ENCODE measurements at places on chromosomes 12 and 14. TPM values are rescaled to one million over a fixed set of nuclear protein-coding genes. Genes with fewer than 3 reads are reported as not detected.

DNA sequence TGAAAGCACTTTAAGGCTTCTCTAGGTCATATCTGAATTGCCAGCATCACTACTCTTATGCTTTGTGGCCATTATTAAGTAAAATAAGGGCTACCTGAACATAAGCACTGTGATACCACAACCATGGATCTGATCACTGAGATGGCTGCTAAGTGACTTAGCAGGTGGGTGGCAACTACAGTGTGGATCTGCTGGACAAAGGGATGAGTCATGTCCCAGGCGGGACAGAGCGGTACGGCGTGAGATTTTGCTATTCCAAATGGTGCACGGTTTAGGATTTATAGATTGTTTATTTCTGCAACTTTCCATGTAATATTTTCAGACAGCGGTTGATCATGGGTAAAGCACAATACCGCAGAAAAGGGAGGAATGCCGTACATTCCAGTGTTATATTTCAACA lies 39.4 kb downstream of the MLXIP start:
- no peak overlapping the region for H3K4me3 ChIP-seq
- DNase-seq: no peak
- H3K36me3 ChIP-seq: peaks cover 33% of the 10 kb centered on the region

GRCh38 chr12:99454539-99455172 lies 192.9 kb upstream of the GARIN6 start:
- no peaks in the 10 kb centered on the region for H3K36me3 ChIP-seq
- no peak overlapping the region for H3K27ac ChIP-seq
- H3K27me3 ChIP-seq: no peaks in the 10 kb centered on the region

GRCh38 chr14:55138091-55138490 lies 9.0 kb downstream of the LGALS3 start:
- no peak overlapping the region for H3K27ac ChIP-seq
- DNase-seq: no peak
- no peak overlapping the region for H3K4me3 ChIP-seq
- H3K36me3 ChIP-seq: peaks cover 6% of the 10 kb centered on the region
- H3K27me3 ChIP-seq: no peaks in the 10 kb centered on the region
- no peaks in the 10 kb centered on the region for H3K4me1 ChIP-seq

DNA sequence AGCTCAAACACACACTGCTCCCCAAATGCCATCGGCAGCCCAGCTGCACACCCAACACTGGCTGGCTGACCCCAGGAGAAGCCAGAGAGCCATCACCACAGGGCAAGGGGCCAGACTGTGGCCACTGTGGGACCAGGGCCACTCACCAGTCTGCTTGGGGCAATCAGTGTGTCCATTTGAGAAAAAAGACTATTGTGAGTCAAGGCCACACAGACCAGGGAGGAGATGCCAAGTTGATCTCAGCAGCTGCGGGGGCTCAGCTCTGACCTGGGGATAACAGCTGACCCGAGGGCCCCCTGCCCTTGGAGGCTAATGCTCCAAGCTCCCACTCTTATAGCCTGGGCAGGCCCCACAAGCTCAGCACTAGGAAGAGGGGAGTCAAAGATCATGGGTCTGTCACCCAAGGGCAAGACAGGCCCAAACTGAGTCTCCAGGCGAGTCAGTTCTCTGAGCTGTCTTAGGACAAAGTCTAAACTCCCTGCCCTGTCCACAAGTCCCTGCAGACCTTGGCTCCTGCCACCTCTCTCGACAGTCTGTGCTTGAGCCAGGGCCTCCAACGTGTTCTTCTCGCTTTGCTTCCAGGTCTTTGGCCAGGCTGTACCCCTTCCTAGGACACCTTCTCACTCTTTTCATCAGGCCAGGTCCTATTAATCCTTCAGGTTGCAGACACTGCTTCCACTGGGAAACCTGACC lies 30.1 kb upstream of the PNMA1 start:
- no peaks in the 10 kb centered on the region for H3K27me3 ChIP-seq
- peaks cover 36% of the 10 kb centered on the region for H3K36me3 ChIP-seq
- H3K4me1 ChIP-seq: peaks cover 81% of the 10 kb centered on the region
- H3K4me3 ChIP-seq: no peak overlapping the region
- DNase-seq: no peak

- no peak for DNase-seq
- no peak overlapping the region for H3K27ac ChIP-seq
- peaks cover 5% of the 10 kb centered on the region for H3K4me1 ChIP-seq
- no peak overlapping the region for H3K4me3 ChIP-seq
These were observed 4.1 kb downstream of the TNFAIP2 start for GRCh38 chr14:103127356-103127755.

GRCh38 chr12:2169940-2170339 lies 117.2 kb downstream of the CACNA1C start:
- H3K36me3 ChIP-seq: no peaks in the 10 kb centered on the region
- no peak for DNase-seq
- H3K27ac ChIP-seq: no peak overlapping the region
- no peaks in the 10 kb centered on the region for H3K27me3 ChIP-seq
- no peaks in the 10 kb centered on the region for H3K4me1 ChIP-seq
- no peak overlapping the region for H3K4me3 ChIP-seq

- DNase-seq: no peak
- peaks cover 3% of the 10 kb centered on the region for H3K36me3 ChIP-seq
- no peaks in the 10 kb centered on the region for H3K4me1 ChIP-seq
- no peak overlapping the region for H3K27ac ChIP-seq
These were observed 1.5 kb upstream of the GPX2 start for GRCh38 chr14:64944041-64944440.

- H3K4me1 ChIP-seq: no peaks in the 10 kb centered on the region
- no peak overlapping the region for H3K27ac ChIP-seq
- H3K4me3 ChIP-seq: no peak overlapping the region
These were observed 16.6 kb downstream of the KICS2 start for GRCh38 chr12:64205542-64205941.

DNA sequence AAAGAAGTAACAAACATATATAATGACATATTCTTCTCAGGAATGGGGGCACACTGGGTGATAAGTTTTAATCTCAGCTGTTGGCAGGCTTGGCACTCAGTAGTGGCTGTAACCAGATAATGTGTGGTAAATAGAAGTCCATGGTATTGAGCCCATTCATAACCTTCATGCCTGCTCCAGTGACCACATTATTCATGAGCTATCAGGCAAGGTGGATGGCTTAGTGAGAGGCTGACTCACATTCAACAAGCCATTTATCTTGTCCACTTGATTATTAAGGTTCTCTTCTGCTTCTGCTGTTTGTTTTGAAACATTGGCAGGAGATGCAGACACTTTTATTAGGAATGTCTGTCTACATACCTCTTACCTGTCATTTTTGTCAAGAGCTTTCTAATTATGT lies 950.4 kb upstream of the LRFN5 start:
- DNase-seq: no peak
- H3K27me3 ChIP-seq: no peaks in the 10 kb centered on the region

GRCh38 chr12:116620124-116620491 lies 60.9 kb downstream of the MAP1LC3B2 start:
- H3K36me3 ChIP-seq: no peaks in the 10 kb centered on the region
- H3K27ac ChIP-seq: no peak overlapping the region
- no peaks in the 10 kb centered on the region for H3K4me1 ChIP-seq
- H3K27me3 ChIP-seq: peaks cover 6% of the 10 kb centered on the region
- no peak overlapping the region for H3K4me3 ChIP-seq

DNA sequence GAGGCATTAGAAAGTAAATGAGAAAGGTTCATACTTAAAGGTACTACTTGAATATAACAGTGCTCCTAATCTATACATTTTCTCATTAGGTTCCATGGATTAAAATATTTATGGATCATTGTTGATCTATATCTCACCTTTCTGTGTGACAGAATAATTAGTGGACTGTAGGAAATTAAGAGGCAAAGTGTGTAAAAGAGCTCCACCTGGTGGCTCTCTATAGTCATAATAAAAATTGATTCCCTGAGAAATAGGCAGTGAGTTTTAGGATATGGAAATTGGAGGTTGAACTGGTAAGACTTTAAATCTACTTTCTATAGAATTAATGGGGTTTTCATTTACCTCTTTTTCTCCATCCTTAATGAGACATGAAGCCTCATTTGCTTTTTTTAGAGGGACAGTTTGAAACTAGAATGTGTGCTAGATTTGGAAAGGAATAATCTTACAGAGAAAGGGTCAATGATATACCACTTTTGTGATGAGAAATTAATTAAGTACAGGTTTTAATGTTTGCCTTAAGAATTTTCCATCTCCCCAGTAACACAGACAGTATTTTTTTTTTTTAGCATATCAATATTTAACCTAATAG lies 11.8 kb upstream of the DERA start:
- peak; percentile 13 for DNase-seq
- no peak overlapping the region for H3K4me3 ChIP-seq
- no peak overlapping the region for H3K27ac ChIP-seq
- H3K36me3 ChIP-seq: peaks cover 88% of the 10 kb centered on the region

GRCh38 chr14:85788470-85789233 lies 258.7 kb downstream of the FLRT2 start:
- no peak overlapping the region for H3K27ac ChIP-seq
- no peaks in the 10 kb centered on the region for H3K36me3 ChIP-seq
- H3K4me1 ChIP-seq: no peaks in the 10 kb centered on the region
- H3K27me3 ChIP-seq: no peaks in the 10 kb centered on the region
- no peak overlapping the region for H3K4me3 ChIP-seq

DNA sequence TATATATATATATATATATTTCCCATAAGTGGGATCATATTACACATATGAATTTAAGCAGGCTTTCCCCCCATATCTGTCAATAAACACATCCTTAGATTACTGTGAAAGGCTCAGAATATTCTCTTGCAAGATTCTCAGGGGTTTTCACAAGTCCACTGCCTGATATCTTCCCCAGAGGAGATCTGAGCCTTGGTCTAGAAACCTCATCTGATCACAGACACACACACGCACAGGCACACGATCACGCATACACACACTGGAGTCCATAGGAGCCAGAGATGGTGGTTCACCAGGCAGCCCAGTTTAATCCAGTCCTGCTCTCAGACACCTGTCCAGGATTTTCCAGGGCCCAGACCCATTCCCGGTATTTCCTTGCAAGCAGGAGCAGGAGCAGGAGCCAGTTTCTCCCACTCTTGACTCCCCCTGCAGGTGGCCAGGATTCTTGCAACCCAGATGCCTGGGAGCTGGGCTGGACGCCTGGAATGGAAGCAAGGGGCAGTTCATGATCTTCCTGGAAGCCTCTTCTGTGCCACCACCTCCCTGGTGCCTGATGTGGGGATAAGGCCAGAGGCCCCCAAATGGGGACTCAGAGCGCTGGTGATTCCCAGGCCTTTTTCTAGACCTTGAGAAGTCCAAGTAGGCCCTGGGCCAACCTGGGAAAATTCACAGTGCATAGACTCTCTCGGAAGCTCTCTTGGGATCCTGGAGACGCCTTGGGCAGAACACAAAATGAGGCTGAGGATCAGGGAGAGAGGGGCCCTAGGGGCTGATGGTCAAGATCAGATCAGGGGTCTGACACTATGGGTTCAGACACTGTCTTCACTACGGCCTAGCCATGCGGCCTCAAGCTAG lies 16.5 kb upstream of the KRT78 start:
- no peak overlapping the region for H3K4me3 ChIP-seq
- peak; percentile 74 for DNase-seq
- peaks cover 1% of the 10 kb centered on the region for H3K4me1 ChIP-seq

GRCh38 chr12:76866151-76866567 lies 12.7 kb downstream of the CSRP2 start:
- H3K27me3 ChIP-seq: no peaks in the 10 kb centered on the region
- H3K36me3 ChIP-seq: no peaks in the 10 kb centered on the region
- no peak for DNase-seq

- DNase-seq: no peak
- H3K4me3 ChIP-seq: no peak overlapping the region
- H3K36me3 ChIP-seq: no peaks in the 10 kb centered on the region
- H3K27ac ChIP-seq: no peak overlapping the region
These were observed 26.6 kb downstream of the ASCL4 start for GRCh38 chr12:107801150-107801549.

DNA sequence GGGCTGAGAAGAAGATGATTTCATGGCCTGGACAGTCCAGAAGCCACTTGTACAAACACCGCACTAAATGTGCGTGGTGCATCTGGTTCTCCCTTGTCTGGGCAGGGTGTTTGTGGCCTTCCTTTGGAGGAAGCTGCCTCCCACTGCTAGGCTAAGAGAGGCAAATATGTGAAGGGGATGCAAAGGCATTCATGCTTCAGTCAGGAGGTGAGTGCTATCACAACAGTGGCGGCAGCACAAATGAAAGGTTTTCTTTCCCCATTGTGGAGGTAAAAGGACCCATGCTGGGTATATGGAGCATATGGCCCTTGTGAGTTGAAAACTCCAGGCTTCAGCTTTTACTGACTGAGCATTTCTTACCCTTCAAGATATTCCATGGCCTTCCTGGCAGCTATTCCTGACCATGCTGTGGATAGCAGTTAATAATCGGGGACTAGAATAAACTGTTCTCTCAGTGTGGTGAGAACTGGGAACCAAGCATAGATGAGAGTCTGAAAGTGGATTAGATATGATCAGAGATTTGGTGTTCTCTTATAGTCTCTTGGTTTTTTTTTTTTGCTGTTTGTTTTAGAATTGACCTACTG lies 69.9 kb downstream of the MYRFL start:
- no peak overlapping the region for H3K27ac ChIP-seq
- no peak overlapping the region for H3K4me3 ChIP-seq
- no peaks in the 10 kb centered on the region for H3K36me3 ChIP-seq
- DNase-seq: no peak

DNA sequence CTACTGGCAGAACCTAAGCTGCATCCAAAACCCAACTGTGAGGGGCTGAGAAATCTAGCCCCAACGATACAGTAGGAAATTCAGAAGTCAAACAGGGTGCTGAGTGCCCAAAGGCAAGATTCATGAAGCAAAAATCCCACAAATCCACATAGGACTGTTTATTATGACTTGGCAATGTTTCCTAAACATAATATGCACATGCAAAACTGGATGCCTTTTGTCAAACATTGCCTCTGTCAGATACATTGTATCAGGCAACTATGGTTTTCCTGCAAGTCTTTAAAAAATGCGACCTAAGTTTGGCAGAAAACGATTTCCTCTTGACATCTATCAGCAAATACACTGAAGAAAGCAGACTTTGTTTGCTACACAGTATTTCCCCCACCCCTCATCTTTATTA lies 27.3 kb upstream of the YARS2 start:
- no peak for DNase-seq
- no peak overlapping the region for H3K27ac ChIP-seq
- H3K4me3 ChIP-seq: no peak overlapping the region
- no peaks in the 10 kb centered on the region for H3K27me3 ChIP-seq

- H3K36me3 ChIP-seq: no peaks in the 10 kb centered on the region
- peaks cover 3% of the 10 kb centered on the region for H3K4me1 ChIP-seq
- no peak overlapping the region for H3K27ac ChIP-seq
- DNase-seq: no peak
- no peaks in the 10 kb centered on the region for H3K27me3 ChIP-seq
These were observed 21.8 kb upstream of the PCNX1 start for GRCh38 chr14:70885343-70886022.

- no peak overlapping the region for H3K4me3 ChIP-seq
- H3K27ac ChIP-seq: no peak overlapping the region
- no peaks in the 10 kb centered on the region for H3K36me3 ChIP-seq
These were observed 501.6 kb downstream of the SLC6A15 start for GRCh38 chr12:84411031-84411430.

- no peaks in the 10 kb centered on the region for H3K36me3 ChIP-seq
- no peak for DNase-seq
- no peaks in the 10 kb centered on the region for H3K27me3 ChIP-seq
These were observed 1537.1 kb upstream of the FLRT2 start for GRCh38 chr14:83992857-83993256.

Gene OR6C2
- not detected for total RNA-seq

Gene ZDHHC22
- not detected for total RNA-seq

Gene LGALS3
- 1.4 TPM for total RNA-seq

Gene HOXC5
- 0.31 TPM for total RNA-seq

Gene CLEC4E
- not detected for total RNA-seq

Gene KRR1
- total RNA-seq: 67.6 TPM

Gene TAMALIN
- total RNA-seq: 1.3 TPM

Gene CAPZA3
- not detected for total RNA-seq

Gene BICDL1
- total RNA-seq: 1.3 TPM
